Esophagus squamous epithelium (tissue), 5 donors: ENCODE measurements at places on chromosomes 5 and 9.

DNA sequence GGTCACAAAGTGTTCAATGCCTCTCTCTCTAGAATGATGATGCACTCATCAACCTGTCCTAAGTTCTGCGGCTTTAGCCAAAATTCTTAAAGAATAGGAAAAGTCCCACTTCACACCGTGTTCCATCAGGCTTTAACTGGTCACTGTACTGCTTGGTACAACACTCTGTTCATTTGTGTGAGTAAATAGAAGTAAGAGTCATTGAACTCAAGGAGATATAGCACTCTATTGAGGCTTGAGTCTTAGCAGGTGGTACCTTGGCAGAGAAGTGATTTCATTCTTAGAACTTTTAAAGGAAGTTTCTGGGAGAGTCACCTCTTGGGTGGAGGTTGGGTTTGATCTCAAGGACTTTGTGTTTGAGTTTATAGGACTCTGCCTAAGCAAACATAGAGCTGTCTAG, 92.6 kb downstream of the TENT4A start:
- DNase-seq, result no peak

DNA sequence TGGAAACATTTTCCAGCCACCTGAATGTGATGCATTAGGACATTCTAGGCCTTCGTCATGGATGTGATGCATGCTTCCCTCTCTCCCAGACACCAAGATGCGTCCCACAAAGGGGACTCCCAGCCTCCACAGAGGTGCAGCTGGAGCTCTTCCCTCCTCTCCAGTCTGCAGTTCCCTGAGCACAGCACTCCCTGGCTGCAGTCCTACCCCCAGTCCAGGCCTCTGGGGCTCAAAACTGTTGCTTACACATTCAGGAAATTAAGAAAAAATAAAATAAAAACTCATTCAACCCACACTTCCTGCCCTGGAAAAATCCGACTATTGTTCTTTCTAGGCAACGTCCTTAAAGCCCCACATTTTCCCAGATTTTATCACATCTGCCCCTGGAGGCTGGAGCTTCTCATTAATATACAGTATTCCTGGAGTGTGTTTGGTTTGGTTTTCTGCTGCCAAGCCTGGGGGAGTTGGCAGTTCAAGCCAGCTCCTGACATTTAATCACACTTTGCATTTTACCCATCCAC, 78.4 kb upstream of the ICE1 start:
- no peak for DNase-seq

GRCh38 chr9:79664375-79664831, 92.6 kb downstream of the TLE4 start:
- DNase-seq, result no peak

DNA sequence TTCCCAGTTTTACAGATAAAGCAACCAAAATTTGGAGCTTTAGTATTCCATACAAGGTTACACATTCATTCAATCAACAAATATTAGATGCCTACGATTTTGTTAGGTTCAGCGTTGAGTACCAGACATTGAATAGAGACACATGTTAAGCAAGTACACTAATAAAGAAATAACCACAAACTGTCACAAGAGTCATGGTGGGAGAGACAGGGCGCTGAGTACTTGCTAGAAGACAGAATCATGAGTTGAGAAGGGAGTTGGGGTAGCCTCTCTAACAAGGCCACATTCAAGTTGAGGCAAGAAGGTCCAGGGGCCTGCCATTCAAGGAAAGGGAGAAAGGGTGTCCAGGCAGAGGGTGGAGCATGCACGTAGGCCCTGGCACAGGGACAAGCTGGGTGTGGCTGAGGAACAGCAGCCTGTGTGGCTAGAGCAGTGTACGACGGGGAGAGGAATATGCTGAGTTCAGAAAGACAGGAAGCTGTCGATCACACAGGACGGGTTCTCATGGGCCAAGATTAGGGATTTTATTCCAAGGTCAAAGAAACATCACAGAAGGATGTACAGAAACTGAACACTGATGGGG, 17.0 kb downstream of the CDK5RAP2 start:
- no peak for DNase-seq

GRCh38 chr9:32010322-32010721, 374.1 kb upstream of the ACO1 start:
- no peak for DNase-seq

DNA sequence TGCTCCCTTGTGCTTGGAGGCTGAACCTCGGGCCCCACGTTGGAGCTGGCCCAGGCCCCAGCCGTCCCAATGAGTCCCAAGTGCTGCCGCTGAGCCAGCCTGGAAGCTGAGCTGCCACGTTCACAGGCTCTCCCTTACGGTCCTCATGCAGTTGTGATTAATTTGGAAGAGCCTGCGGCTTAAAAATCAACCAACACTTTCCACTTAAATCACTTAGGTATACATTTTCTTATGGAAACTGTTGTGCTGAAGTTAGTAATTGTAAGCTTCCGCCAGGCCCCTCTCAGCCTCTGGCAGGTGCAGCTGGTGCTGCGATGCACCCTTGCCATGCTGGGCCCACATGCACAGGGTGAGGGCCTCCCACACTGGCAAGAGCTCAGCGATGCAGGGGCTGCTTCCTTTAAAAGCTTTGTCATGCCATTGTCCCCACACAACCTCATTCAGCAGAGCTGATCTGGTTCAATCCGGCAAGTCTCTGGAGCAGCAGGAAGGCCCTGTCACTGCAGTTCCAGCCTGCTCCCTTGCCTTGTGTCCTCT, 61.0 kb downstream of the IPPK start:
- DNase-seq, result no peak

- DNase-seq, result no peak
Observed at GRCh38 chr9:99873531-99873930, 32.9 kb upstream of the STX17 start.

- no peak for DNase-seq
Observed at GRCh38 chr5:107531308-107531707, 139.4 kb downstream of the EFNA5 start.

- DNase-seq, result no peak
Observed at GRCh38 chr5:32100230-32100629, 73.9 kb downstream of the GOLPH3 start.

GRCh38 chr5:57768745-57769144, 286.1 kb upstream of the ACTBL2 start:
- DNase-seq, result no peak

DNA sequence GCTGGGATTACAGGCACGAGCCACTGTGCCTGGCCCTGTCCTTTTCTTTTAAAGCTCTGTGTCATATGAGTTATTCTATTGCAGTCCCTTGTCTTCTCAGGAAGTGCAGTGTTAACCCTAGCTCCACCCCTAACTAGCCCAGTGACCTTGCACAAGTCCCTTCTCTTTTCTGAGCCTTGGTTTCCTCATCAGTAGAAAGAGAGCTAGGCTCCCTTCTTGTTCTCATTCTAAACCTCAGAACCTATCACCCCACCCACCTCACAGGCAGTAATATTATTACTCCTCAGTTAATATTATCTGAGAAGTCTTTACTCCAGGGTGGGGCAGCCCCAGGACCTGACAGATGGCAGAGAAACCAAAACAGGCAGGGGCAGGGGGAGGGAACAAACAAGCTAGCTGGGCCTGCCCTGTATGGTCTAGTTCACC, 7.2 kb downstream of the CYFIP2 start:
- DNase-seq, result no peak

GRCh38 chr9:116565986-116566385, 121.1 kb upstream of the TRIM32 start:
- DNase-seq, result no peak

DNA sequence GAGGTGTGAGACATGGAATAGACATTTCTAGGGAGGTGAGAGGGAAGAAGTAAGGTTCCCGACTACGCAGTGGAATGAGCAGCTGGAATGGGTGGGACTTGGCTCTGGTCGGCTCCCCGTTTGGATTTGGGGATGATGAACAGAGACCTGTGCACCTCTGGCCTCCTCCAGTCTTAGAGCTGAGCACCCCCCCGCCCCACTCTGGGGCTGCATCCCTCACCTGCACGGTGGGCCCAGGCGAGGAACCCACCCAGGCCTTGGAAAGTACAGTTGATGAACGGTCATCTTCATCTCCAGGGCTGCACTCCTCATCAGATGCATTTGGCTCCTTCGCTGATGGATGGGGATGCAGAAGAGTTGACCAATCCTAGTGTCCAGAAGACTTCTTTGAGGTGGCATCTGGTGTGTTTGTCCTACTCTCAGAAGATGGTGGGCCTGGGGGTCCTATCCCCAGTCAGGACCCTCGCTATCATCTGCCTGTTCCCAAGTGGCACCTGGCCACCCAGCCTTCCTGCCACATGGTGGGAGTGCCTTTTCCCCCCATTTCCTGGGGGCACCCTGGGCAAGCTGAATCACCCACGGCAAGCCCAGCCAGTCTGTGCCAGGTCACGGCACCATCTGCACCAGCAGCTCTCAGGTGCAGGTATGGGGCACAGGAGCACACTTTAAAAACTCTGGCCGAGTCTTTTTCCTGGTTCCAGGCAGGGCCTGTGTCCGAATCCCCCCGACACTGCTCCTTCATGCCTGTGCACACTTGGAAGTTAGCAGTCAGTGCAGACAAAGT, 70.5 kb downstream of the GTF3C4 start:
- DNase-seq, result no peak

GRCh38 chr5:77641963-77642737, 3.6 kb upstream of the OTP start:
- DNase-seq, result no peak

GRCh38 chr5:6711409-6712141, 1.7 kb upstream of the TENT4A start:
- no peak for DNase-seq

- DNase-seq, result no peak
Observed at GRCh38 chr9:121059998-121060636, 10.0 kb upstream of the C5 start.

DNA sequence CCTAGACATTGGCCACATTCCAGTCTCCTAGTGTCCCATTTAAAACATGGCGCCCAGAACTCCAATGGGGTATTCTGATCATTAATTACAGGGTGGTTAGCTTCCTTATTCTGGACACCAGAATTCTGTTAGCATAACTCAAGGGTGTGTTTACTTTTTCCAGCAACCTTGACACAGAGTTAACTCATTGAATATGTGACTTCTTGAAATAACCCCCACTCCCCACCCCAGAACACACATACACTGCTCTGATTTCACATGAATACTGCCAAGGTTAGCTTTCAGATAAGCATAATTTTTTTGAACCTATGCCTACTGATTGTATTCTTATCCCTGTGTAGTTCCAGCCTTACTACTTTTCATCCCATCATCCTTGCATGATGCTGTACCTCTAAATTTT, 151.1 kb downstream of the SMARCA2 start:
- no peak for DNase-seq

DNA sequence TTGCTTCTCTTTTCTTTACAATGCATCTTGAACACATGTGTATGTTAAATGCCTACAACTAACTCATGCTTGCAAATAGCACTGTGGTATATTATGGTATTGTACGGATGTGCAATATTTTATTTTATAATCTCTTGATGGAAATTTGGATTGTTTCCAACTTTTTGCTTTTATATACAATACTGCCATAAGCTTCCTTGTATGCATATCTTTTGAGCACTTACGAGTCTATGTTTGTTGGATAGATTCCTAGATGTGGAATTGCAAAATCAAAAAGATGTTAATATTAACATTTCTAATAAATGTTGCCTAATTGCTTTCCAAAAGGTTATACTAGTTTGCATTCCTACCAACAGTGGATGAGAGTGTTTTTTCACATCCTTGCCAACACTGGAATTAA, 3.4 kb upstream of the GALNT12 start:
- no peak for DNase-seq

GRCh38 chr5:142314606-142315005, 10.2 kb downstream of the SPRY4 start:
- DNase-seq, result no peak

GRCh38 chr9:20242510-20243189, 379.6 kb downstream of the MLLT3 start:
- DNase-seq, result no peak

- no peak for DNase-seq
Observed at GRCh38 chr9:36880075-36880474, 154.0 kb downstream of the PAX5 start.

DNA sequence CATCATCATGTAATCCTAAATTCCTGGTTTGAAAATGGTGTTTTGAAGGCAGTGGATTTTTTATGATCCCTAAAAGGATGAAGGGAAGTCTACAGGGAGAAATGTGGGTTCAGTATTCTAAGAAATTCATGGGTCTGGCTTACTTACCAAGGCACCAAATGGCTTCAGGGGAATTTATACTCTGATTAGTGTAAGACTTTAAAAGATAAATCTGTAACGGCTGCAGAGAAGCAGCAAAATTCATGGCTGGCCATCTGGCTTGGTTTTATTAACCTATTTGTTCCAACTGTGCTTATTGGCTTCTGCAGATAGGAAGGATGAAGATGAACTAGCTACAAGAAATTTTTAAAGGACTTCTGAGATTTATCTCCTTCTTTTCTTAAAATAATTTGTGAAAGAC, 222.8 kb downstream of the TENT4A start:
- DNase-seq, result no peak

DNA sequence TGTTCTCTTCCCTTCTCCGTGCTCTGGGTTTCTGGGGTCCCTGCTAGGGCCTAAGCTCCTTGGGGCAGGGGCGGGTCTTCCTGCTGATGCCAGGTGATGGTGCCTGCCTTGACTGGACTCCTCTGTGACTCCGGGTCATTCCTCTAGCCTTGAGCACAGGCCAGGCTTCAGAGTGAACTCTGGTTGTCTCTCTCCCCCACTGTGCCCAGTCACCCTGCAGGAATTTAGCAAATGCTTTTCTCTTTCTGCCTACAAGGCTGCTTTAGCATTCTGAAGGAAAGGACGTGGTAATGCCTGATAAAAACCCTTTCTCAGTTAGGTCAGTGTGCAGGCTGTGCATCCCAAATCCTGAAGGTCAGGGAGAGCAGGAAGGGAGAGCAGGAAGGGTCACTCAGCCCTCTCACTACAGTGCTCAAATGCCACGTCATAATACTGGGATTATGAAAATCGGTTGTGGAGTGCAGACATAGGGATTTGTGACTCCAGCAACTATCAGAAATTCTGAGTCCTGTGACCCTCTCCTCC, 2.7 kb downstream of the CXCL14 start:
- no peak for DNase-seq

DNA sequence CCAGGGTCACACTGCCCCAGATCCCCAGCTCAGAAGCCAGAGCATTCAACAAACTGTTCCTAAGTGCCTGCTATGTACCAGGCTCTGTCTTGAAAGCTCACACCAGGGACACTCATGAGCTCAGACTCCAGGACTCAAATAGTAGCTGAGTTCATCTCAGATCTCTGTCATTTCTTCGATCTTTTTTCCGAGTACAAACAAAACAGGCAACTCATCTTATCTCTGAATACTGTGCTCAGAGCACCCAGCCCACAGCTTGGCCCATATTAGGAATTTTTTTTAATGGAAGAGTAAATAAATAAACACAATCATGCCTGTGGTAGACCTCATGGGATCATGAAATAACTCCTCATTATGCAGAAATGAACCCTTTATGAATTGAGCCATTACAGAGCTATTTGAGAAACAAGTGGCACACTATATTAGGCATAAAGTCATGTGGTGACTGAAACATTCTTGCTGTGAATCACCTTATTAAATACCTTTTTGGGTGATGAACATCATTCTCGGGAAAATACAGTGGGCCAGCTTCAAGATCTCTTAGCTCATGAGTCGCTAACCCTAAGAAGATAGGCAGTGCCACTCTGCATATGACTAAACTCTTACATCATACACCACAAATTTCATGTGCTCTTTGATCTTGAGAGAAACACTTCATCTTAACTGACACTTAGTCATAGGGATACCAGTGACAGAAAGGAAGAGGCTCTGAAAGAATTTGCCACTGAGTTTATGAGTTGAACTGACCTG, 9.9 kb downstream of the SH3RF2 start:
- no peak for DNase-seq

- no peak for DNase-seq
Observed at GRCh38 chr5:127924606-127925005, 159.0 kb upstream of the SLC12A2 start.

- DNase-seq, result no peak
Observed at GRCh38 chr9:124284940-124285441, 27.2 kb downstream of the NEK6 start.
